ENCODE measurements at places on chromosomes 16 and 17.

- DNase-seq, result no peak
These were observed 252.4 kb downstream of the IRF8 start for GRCh38 chr16:86151239-86151851.

DNA sequence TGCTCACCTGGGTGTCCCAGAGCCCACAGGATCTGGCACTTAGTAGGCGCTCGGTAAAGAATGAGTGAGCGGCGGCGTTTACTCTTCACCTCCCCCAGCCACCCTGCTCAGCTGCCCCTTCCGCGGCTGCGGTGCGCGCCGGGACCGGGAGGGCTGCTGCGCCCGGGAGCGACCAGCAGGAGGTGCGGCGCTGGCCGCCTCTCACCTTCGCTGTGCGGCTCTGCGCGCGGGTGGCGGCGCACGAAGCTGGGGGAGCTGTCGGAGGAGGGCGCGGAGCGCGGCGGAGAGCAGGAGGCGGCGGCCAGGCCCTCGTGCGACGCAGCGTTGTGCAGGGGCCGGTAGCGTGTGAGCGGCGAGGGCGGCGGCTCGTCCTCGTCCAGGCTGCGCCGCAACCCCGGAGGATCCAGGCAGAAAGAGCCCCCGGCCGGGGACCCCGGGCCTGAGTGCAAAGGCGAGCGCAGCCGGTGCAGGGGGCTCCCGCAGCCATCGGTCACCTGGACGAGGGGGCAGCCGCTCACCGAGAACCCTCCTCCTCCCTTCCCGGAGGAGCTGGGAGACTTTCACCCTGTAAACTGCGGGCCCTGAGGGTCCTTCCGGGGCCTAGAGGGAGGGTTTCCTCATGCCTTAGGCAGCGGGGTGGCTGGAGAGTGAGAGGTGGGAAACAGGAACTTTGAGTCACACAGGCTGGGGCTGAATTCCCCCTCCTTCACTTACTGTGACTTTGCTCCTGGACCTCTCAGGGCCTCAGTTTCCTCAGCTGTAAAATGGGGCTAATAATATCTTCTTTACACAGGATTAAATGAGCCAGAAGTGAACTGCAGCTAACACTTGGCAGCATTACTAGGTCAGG is 12.5 kb downstream of the SAMD14 start:
- peak; percentile 23 for DNase-seq

- no peak for DNase-seq
These were observed 129.1 kb upstream of the HS3ST2 start for GRCh38 chr16:22684574-22685458.

- DNase-seq, result no peak
These were observed 15.2 kb downstream of the CNGB1 start for GRCh38 chr16:57955572-57956188.

DNA sequence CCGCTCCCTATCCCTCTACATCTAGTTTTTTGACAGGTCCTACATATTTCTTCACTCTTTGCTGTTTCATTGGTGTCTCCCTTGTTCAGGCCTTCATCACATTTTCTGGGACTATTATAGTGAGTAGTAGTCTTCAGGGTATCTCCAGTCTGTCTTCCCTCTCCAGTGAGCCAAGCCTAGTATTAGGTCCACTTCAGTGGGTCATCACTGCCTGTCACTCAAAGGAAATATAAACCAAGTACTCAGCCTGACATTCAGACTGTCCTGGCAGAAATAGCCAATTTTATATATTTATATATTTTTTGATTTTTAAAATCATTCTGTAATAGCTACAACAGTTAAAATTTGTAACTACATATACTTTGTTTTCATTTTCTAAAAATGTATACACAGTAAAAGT is 137.8 kb downstream of the CYB561 start:
- DNase-seq, result no peak

- no peak for DNase-seq
These were observed 357.9 kb downstream of the CNTNAP4 start for GRCh38 chr16:76634847-76635697.

GRCh38 chr16:11014136-11014535 is 69.8 kb downstream of the CLEC16A start:
- no peak for DNase-seq
